ENCODE measurements at places on chromosomes 13 and 19. TPM values are rescaled to one million over a fixed set of nuclear protein-coding genes. Genes with fewer than 3 reads are reported as not detected.

- no peak overlapping the region for H3K4me3 ChIP-seq
- no peaks in the 10 kb centered on the region for H3K36me3 ChIP-seq
- H3K27me3 ChIP-seq, result no peaks in the 10 kb centered on the region
- H3K27ac ChIP-seq, result no peak overlapping the region
These were observed 99.5 kb downstream of the ZNF675 start for GRCh38 chr19:23587546-23587945.

DNA sequence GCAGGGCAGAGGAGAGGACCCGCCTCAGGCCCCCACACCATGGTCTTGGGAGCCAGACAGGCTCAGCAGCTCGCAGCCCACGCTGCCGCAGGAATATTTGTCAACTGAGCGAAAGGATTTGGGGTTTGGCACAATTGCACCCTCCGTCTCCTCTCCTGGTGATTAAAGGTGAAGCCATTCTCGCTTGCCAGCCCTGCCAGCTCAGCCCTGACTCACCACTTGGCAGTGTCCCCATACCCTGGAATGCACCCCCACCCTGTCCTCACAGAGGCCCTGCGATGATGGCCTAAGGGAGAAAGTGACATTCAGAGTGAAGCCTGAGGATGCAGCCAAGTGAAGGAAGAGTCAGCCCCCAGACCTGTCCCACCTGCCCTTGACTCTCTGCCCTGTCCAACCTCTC, 18.8 kb downstream of the CYTH2 start:
- peaks cover 7% of the 10 kb centered on the region for H3K27me3 ChIP-seq
- H3K4me1 ChIP-seq, result peaks cover 33% of the 10 kb centered on the region
- H3K27ac ChIP-seq, result no peak overlapping the region
- no peak overlapping the region for H3K4me3 ChIP-seq
- DNase-seq, result no peak

Gene MAMSTR
- 6.6 TPM for polyA plus RNA-seq

Gene GPR42
- polyA plus RNA-seq, result not detected

Gene TNFSF9
- 6.8 TPM for polyA plus RNA-seq

All from spinal cord (tissue), 10 donors.